Renal pelvis (tissue), 12 donors: ENCODE measurements at places on chromosomes 11 and 22.

GRCh38 chr11:86510097-86510496 lies 135.4 kb downstream of the CCDC81 start:
- no peak for DNase-seq

DNA sequence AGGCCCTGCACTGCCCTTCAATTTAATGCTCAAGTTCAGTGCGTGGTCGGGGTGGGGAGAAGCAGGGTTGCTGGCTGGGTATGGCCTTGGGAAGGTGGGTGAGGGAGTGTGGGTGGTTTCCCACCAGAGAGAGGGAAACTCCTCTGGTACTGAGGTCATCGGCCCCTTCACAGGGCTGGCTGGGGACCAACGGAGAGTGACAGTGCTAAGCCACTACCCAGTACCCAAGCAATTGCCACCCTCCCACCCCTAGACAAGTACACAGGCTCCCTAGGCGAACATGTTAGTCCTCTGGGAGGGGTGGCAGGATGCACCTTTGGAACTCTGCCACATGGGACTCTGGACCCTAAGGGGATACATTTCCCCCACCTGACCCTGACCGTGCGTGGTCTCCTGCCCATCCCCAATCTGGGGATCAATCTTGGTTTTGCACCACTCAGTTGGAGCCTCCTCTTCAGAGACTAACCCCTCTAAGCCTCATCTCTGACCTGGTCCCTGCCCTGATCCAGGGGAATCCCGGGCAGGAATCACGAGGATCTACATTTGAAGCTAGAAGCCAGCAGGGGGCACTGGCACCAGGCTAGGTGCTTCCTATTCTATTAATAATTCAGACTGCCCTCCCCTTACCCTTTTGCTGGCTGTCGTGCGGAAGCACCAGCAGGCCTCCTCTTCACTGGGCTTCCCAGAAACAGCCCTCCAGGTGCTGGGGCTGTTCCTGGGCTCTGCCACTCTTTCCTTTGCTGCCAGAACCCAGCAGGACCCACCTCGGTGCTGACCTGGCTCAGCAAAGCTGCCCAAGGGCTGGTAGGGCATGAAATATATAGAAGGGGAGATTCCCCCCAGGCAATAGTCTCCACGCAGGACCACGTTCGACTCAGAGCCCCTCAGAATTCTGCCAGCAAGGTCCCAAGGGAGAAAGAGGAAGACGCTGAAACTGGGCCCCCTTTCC lies 377.7 kb downstream of the TENM4 start:
- no peak for DNase-seq

DNA sequence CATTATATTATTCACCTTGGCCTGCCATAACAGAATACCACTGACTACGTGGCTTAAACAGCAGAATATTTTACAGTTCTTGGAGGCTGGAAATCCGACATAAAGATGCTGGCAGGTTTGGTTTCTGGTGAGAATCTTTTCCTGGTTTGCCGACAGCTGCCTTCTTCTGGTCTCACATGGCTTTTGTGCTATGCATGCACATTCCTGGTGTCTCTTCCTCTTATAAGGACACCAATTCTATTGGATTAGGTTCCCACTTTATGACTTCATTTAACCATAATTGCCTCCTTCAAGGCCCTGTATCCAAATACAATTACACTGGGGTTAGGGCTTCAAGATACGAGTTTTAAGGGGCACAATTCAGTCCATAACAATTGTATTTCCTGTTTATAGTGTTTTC lies 17.1 kb downstream of the RNF214 start:
- no peak for DNase-seq

- DNase-seq, result no peak
These were observed at the start of gene CXCR5 for GRCh38 chr11:118883368-118884071. Gene CXCR5, plus strand, starts transcription at chr11:118883892. Its CDS starts 50 bp downstream, at chr11:118883942.

GRCh38 chr11:64754124-64754918 lies 5.5 kb downstream of the PYGM start:
- DNase-seq, result no peak

- DNase-seq, result no peak
These were observed 22.3 kb upstream of the ST3GAL4 start for GRCh38 chr11:126333142-126333541.

DNA sequence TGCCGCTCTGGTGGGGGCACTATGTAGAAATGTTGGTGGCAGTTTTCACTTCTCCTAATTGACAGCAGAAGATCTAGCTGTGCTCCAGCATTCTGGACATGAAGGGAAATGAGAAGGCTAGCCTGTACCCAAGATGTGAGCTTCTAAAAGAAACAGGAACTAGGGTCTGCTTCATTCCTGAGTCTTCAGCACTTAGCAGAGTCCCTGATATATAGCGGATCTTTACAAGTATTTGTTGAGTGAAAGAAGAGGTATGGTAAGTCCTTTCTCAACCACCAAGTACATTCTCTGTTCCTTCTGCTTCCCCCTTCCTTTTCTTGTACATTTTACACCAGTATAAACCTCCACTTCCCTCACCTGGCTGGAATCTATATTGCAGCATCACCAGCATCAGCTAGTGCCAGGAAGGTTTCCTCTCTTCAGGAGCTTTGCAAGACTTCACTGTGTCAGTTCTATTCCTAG lies 408.3 kb upstream of the CADM1 start:
- DNase-seq, result no peak

GRCh38 chr22:22944268-22944985 lies 56.8 kb downstream of the IGLL5 start:
- no peak for DNase-seq

DNA sequence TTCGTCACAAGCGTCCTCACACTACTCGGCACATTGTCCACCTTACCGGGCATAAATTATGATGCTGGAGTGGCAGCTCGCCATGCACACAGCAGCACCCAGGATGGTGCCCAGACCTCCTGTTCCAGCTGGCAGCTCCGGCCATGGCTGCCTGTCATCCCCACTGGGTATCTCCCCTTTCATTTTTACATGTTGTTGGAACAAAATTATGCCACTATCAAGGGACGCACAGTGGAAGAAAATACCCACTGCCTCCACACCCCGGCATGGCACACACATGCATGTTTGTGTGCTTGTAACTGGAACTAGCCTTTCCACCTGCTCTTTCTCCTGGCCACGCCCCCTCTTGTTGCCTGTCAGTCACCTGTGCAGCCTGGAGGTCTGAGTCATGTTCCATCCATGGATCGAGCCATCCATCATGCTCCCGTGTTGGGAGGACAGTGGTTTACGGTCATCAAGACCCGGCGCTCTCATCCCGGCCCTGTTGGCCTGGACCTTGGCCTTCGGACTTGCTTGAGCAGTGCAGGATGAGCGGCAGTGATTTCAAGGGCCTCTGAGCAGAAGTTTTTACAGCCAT lies 1069.6 kb downstream of the BRD1 start:
- DNase-seq, result peak; percentile 28

- no peak for DNase-seq
These were observed 12.5 kb downstream of the MTMR2 start for GRCh38 chr11:95911369-95911759.

DNA sequence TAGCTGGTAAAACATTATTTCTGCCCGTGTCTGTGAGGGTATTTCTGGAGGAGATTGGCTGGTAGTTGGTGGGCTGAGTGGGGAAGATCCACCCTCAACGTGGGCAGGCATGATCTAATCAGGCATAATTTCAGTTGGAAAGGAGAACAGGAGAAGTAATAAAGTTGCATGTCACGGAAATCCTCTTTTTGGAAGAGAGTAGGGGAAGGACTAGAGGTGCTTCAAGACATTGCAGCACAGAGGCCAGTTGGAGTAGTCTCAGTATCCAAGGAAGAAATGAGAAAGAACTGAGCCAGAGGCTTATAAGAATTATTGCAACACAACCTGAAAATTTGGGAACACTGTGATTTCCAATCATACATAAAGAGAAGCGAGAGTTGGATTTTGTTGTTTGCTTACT lies 1155.1 kb downstream of the FAM181B start:
- DNase-seq, result no peak

- DNase-seq, result no peak
These were observed 53.2 kb upstream of the SHANK2 start for GRCh38 chr11:71305451-71306125.

GRCh38 chr11:27025957-27026733 lies 14.5 kb upstream of the BBOX1 start:
- no peak for DNase-seq

DNA sequence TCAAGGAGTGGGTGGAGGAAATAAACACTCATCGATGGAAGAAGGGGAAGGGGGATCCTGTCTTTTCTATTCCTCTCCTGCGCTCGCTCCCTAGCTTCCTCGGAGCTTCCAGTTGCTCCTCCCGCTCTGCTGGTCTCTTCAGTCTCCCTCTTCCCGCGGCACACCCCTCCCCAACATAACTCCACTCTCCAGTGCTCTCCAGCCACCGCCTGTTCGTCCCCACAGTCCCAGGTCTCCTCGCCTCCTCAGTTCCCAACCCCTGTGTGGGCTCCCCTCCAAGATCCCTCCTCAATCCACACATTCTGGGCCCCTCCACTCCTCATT lies 438 bp downstream of the ZW10 start:
- no peak for DNase-seq
